ENCODE measurements at places on chromosomes 3 and 15. TPM values are rescaled to one million over a fixed set of nuclear protein-coding genes. Genes with fewer than 3 reads are reported as not detected.

The AQR gene
- 41.2 TPM for polyA plus RNA-seq

The SCAMP5 gene
- 19.3 TPM for polyA plus RNA-seq

The SPESP1 gene
- 7.7 TPM for polyA plus RNA-seq

The SMC4 gene
- 126 TPM for polyA plus RNA-seq

The MAP1A gene
- 8.0 TPM for polyA plus RNA-seq

The SLC38A3 gene
- polyA plus RNA-seq: 7.1 TPM

The CTXND1 gene
- polyA plus RNA-seq: 11.1 TPM

The LIPC gene
- polyA plus RNA-seq: 15.7 TPM

The CYP11A1 gene
- polyA plus RNA-seq: 1.3 TPM

The ABI3BP gene
- polyA plus RNA-seq: 23.0 TPM

The TMEM41A gene
- 33.7 TPM for polyA plus RNA-seq

The CP gene
- 0.85 TPM for polyA plus RNA-seq

The CILP gene
- 3.5 TPM for polyA plus RNA-seq

The TERB2 gene
- polyA plus RNA-seq: not detected

The FOXL2 gene
- polyA plus RNA-seq: not detected

The ATP13A5 gene
- not detected for polyA plus RNA-seq

The DNAH12 gene
- 0.89 TPM for polyA plus RNA-seq

The ZNF860 gene
- 3.4 TPM for polyA plus RNA-seq

The RBM5 gene
- polyA plus RNA-seq: 257 TPM

The EOMES gene
- polyA plus RNA-seq: 0.06 TPM

The ERICH6 gene
- polyA plus RNA-seq: not detected

The GHSR gene
- not detected for polyA plus RNA-seq

The LCMT2 gene
- 13.1 TPM for polyA plus RNA-seq

The OXNAD1 gene
- polyA plus RNA-seq: 19.1 TPM

The GPR62 gene
- 0.49 TPM for polyA plus RNA-seq

The PRKCD gene
- polyA plus RNA-seq: 25.8 TPM

The WDR5B gene
- 9.3 TPM for polyA plus RNA-seq

The TNK2 gene
- polyA plus RNA-seq: 21.6 TPM

The EIF1B gene
- 139 TPM for polyA plus RNA-seq

The ZBTB47 gene
- 34.0 TPM for polyA plus RNA-seq

The PLD1 gene
- polyA plus RNA-seq: 12.9 TPM

The CERS3 gene
- 0.24 TPM for polyA plus RNA-seq

The ANKUB1 gene
- polyA plus RNA-seq: 0.72 TPM

The SCN5A gene
- polyA plus RNA-seq: 2.0 TPM

The LRRC49 gene
- polyA plus RNA-seq: 16.4 TPM

The GOLGA6L7 gene
- polyA plus RNA-seq: 0.30 TPM

The EPHB1 gene
- 5.3 TPM for polyA plus RNA-seq

The SERPINI2 gene
- polyA plus RNA-seq: 10.5 TPM

The CELF6 gene
- 5.6 TPM for polyA plus RNA-seq

The STARD9 gene
- 8.5 TPM for polyA plus RNA-seq

The NR1D2 gene
- polyA plus RNA-seq: 55.3 TPM

The GALNT15 gene
- 1.7 TPM for polyA plus RNA-seq

The GRIP2 gene
- polyA plus RNA-seq: 1.4 TPM

The TM4SF1 gene
- 84.8 TPM for polyA plus RNA-seq

The IGSF10 gene
- 0.89 TPM for polyA plus RNA-seq

The EFHB gene
- polyA plus RNA-seq: 0.42 TPM

The PIERCE2 gene
- polyA plus RNA-seq: 2.9 TPM

The SEMA5B gene
- polyA plus RNA-seq: 25.6 TPM

The ARRDC4 gene
- polyA plus RNA-seq: 28.4 TPM

The BCL6 gene
- 10.9 TPM for polyA plus RNA-seq
